ENCODE measurements at places on chromosomes 4 and X.
A peak's percentile ranks its signal among the peaks of the same experiment; 100 is the strongest.

- no peak for DNase-seq
Measured at GRCh38 chr4:87180767-87181166, 39.7 kb downstream of the KLHL8 start.

- DNase-seq = no peak
Measured at GRCh38 chr4:97670703-97671269, 472.5 kb downstream of the STPG2 start.

- DNase-seq = no peak
Measured at GRCh38 chrX:68286980-68287379, 146.3 kb downstream of the OPHN1 start.

- DNase-seq = no peak
Measured at GRCh38 chr4:5784960-5785611, 74.1 kb downstream of the EVC start.

- peak; percentile 13 for DNase-seq
Measured at GRCh38 chrX:80747832-80748231, 61.8 kb downstream of the BRWD3 start.

- peak; percentile 42 for DNase-seq
Measured at GRCh38 chr4:30245140-30245539, 475.0 kb upstream of the PCDH7 start.
